CD4-positive, alpha-beta T cell treated with Interleukin-15 for 1 hour (primary cell): ENCODE measurements at places on chromosomes 16 and 17.

DNA sequence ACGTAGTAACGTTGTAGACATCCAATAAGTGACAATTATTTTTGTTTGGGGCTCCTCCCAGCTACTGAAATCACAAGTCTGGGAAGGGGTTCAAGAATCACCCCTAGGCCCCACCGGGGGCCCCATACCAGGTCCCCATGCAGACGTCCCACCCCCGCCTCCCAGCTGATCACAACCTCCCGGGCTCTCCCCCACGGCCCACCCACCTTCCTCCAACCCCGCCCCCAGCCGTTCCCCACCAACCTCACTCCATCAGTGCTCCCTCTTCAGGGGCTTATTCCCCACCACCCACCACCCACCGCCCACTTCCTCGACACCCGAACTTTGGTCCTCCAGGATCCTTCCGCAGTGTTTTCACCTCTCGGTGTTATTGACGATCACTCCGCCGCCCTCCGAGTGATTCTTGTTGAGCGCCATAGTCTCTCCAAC, 240 bp downstream of the WBP2 start:
- no peak for DNase-seq

DNA sequence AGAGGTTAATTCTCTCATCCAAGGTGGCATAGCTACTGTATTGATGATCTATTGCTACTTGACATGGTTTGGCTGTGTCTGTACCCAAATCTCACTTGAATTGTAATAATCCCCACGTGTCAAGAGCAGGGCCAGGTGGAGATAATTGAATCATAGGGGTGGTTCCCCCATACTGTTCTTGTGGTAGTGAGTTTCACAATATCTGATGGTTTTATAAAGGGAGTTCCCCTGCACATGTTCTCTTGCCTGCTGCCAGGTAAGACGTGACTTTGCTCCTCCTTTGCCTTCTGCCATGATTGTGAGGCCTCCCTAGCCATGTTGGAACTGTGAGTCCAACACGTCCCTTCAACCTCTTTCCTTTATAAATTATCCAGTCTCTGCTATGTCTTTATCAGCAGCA, 22.9 kb upstream of the CPPED1 start:
- DNase-seq = no peak

GRCh38 chr17:55444471-55445441, 23.1 kb upstream of the MMD start:
- no peak for DNase-seq

GRCh38 chr16:22161999-22162655, at the start of gene SDR42E2:
Gene SDR42E2, plus strand, starts transcription at chr16:22162506. Its CDS starts 3,077 bp downstream, at chr16:22165583.
- DNase-seq = peak; percentile 34

DNA sequence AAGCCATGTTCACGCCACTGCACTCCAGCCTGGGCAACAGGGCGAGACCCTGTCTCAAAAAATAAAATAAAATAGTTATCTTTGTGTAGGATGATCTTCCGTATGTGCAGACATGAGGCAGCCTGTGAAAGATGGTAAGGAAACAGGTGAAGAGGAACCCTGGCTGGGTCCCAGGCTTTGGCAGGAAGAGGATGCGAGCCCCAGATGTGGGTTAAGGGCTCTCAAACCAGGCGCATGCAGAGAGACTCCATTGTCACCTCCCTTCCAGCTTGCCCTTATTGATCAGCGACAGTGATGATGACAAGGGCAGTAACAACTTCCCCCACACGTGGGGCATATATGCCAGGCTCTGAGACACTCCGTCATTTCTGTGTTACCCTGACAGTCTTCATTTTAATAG, 106.8 kb downstream of the GNAO1 start:
- no peak for DNase-seq

DNA sequence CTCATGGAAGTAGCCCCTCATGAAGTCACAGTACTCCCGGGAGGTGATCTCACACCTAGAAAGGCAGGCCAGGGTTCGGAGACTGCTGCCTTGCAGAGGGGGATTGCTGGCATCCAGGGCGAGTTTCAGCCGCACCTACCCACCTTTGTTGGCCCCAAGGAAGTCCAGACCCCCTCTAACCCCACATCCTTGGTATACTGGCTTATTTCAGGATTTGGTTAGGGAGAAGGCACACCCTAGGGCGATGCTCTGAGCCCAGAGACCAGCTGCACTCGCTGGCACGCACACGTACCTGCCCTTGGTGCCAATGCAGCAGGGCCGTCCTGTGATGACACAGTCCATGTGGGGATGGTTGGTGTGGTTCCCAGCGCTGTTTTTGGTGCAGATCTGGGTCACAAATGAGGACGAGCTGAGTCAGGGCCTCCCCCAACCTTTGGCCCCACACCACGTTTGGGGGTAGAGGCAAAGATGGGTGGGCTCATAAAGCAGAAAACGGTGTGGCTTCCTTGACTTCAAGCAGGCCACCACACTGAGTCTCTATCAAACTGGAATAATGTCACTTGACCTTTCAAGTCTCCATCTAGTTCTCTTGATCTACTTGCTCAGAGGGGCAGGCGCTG, 5.9 kb downstream of the SNRNP25 start:
- DNase-seq = no peak

- DNase-seq = no peak
Observed at GRCh38 chr17:32283745-32284201, 18.1 kb downstream of the RHBDL3 start.

DNA sequence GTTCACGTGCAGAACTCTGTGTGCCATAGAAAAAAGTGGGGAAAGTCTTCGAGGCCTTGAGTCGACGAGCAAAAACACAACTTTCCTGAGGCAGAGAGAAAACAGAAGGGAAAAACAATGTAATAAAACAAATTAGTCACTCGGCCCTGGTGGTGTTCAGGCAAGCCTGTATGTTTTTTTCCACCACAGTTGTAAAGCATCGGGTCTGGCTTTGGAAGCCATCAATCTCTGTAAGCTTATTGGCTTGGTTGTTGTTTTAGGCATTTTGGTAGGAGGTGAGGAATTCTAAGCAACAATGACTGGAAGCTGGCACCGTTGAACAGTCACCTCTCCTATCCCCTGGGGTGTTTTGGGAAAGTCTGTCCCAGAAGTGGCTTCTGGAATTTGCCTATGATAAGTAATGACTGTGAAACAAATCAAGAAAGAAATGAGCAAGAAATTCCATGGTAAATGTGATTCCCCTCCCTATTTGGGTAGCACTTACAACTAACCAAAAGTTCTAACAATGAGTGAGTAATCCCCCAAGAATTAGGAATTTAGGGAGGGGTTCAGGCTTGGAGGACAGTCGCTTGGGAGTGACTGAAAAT, 2.8 kb downstream of the CDH13 start:
- DNase-seq = no peak

DNA sequence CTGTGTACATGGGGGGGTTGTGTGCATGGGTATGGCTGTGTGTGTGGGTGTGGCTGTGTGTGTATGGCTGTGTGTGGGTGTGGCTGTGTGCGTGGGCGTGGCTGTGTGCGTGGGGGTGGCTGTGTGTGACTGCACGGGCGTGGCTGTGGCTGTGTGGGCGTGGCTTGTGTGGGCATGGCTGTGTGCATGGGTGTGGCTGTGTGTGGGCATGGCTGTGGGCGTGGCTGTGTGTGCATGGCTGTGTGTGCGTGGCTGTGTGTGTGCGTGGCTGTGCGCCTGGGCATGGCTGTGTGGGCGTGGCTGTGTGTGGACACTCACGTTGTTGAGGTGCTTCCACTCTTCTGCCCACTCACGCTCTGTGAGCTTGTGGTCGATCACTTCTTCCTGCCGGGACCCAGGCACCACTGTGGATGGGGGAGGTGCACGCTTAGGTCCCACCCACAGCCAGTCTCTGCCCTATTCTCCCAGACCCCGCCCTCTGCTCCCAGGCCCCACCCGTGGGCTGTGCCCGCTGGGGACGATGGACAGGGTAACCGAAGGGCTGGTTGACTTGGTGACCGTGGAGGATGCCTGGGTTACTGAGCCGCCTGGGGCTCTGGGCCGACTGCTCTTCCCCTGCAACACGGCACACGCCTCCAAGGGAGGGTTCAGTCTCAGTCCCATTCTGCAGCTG, 16.0 kb upstream of the PABPN1L start:
- DNase-seq = peak; percentile 37

DNA sequence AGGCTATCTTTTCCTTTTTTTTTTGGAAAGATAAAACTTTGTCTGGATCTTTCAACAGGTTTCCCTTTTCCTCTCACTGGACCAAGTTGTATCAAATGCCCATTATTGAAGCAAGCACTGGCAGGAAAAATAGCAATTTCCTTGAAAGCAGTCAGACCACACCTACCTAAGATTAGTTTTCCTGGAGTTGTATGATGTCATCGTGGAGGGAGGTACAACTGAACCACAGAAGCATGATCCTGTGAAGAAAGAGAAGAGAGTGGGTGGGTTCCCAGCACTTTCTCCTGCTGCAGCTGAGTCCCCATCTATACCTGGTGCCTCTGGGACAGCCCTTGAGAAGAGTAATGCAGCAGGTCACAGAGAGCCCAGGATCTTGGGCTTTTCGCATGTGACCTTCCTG, 63.6 kb upstream of the ERCC4 start:
- no peak for DNase-seq

- DNase-seq = no peak
Observed at GRCh38 chr16:84583995-84584394, 33.9 kb downstream of the COTL1 start.

- no peak for DNase-seq
Observed at GRCh38 chr17:12133183-12133582, 112.5 kb downstream of the MAP2K4 start.

GRCh38 chr17:65677932-65678331, 116.5 kb upstream of the AXIN2 start:
- DNase-seq = no peak

GRCh38 chr17:39699818-39700147, at the start of gene ERBB2:
Gene ERBB2, plus strand, starts transcription at chr17:39700064. Its CDS starts 175 bp downstream, at chr17:39700239.
- no peak for DNase-seq

- no peak for DNase-seq
Observed at GRCh38 chr17:82875407-82875856, 35.6 kb upstream of the ZNF750 start.

- DNase-seq = no peak
Observed at GRCh38 chr17:51015145-51015558, 105.5 kb downstream of the SPAG9 start.

DNA sequence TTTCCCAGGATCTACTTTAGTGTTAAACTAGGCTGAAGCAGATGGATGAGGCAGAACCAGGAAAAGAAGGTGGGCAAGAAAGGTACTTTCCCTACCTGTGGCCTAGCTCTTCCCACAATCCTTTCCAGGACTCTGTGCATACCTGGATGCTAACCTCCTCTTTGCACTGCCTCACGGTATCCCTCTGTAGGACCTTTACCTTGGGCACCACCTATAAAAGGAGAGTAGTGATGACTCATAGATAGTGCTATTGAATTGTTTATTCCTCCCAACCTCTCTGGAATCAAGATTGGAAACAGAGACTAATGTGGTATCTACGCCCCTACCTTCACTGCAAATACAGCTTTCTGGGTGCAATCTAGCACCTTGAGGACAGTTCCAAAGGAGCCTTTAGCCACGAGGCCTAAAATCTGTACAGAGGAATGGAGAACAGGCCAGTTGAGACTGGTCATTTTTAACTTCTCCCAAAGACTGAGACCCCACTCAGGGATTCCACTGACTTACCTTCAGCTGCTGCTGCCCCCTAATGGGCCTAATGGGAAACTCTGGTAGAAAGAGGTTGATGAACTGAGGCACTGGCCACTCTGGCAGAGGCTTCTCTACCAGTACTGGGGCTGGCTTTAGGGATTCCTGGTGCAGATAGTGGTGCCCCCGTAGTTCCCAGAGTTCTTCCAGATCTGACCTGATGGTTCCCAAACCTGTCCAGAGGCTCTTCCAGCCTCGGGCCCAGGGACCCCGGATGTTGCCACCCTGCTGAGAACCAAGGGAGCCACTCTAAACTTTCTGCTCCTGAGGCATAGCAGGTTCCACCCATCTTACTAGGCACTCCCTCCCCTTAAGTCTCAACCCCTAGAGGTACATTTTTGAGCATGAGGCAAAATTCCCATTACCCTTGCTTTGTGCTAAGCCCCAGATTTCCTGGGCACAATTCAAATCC, 781 bp downstream of the RSKR start:
- peak; percentile 30 for DNase-seq

GRCh38 chr17:82245134-82246039, 16.5 kb downstream of the SLC16A3 start:
- no peak for DNase-seq

DNA sequence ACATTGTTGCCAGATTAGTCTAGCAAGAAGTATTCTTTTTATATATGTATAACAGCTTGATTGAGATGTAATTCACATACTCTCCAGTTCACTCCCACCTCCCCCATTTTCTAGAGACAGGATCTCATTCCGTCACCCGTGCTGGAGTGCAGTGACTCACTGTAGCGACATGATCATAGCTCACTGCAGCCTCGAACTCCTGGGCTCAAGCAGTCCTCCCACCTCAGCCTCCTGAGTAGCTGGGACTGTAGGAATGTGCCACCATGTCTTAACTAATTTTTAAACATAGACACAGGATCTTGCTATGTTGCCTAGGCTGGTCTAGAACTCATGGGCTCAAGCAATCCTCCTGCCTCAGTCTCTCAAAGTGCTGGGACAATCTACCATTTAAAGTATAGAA, 3.3 kb upstream of the RSAD1 start:
- no peak for DNase-seq

GRCh38 chr17:77227461-77228240, 86.9 kb downstream of the SEC14L1 start:
- no peak for DNase-seq
